ENCODE measurements at places on chromosomes 6 and 20. TPM values are rescaled to one million over a fixed set of nuclear protein-coding genes. Genes with fewer than 3 reads are reported as not detected.

KIAA1586 gene
- total RNA-seq, result 3.6 TPM

ARFGEF3 gene
- 11.9 TPM for total RNA-seq

SCGN gene
- 1.1 TPM for total RNA-seq

MYT1 gene
- total RNA-seq, result 0.07 TPM

DNA sequence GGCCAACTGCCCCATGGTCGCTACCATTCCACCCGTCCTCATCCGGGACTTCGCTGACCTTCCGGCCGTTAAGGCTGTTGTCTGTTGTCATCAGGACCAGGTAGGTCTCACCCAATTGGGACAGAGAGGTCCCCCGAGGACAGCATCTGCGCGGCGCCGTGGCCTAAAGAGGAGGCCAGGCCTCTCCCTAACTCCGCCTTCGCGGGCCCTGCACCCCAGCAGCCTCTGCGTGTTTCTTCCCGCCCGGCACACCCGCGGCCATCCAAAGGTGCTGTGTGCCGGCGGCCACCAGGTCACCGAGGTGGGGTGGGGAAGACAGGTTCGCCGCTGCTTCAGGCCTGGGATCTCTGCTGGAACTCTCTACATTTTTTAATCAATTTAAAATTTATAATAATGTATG lies 9.0 kb downstream of the OR2W1 start:
- DNase-seq, result no peak

SPEF1 gene
- total RNA-seq, result 0.18 TPM

DNA sequence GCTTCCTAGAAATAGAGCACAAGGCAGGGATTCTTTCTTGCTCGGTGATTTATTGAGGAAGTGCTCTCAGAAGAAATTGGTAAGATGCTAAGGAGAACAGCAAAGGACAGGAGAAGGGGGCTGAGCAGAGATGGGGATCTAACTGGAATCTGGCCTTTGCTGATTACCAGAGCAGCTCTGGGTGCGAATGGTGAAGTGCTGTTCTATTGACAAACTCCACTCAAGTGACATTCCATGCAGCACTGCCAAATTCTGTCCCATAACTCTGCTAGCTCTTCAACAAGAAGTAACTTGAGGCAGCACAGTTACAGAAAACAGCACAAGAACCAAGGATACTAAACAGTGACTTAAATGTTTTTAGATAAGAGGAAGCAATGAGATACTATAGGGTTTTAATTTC lies 13.8 kb upstream of the ANKEF1 start:
- no peak for DNase-seq

DNA sequence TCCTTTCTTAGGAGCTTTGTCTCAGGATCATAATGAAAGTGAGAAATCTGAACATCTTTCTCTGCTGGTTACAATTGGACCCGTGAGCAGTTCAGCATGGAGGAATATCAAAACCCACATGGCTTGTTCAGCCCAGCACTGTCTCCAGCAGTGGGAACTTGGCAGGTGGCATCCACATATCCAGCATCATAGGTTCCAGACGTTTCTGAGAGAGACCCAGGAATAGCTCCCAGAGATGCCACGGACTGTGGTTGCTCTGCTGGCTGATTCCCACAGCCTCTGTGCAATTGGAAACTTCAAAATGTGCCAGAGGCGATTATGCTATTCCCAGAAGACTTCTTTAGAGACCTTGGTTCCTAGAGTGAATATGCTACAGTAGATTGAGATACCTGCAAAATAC lies 76.4 kb downstream of the PHACTR2 start:
- DNase-seq, result no peak

PRICKLE4 gene
- 1.5 TPM for total RNA-seq

- DNase-seq, result peak; percentile 13
Measured at GRCh38 chr20:23244916-23245552, 105.6 kb upstream of the NXT1 start.

PGC gene
- total RNA-seq, result not detected

STMND1 gene
- total RNA-seq, result not detected
